RPMI7951 (cell line): ENCODE measurements at places on chromosomes 11 and 22. TPM values are rescaled to one million over a fixed set of nuclear protein-coding genes. Genes with fewer than 3 reads are reported as not detected.
A peak's percentile ranks its signal among the peaks of the same experiment; 100 is the strongest.

GRCh38 chr11:128874427-128874826 is 7.3 kb upstream of the KCNJ1 start:
- peak; percentile 47 for DNase-seq

GRCh38 chr22:25643232-25644000 is 78.9 kb downstream of the GRK3 start:
- DNase-seq = no peak

DNA sequence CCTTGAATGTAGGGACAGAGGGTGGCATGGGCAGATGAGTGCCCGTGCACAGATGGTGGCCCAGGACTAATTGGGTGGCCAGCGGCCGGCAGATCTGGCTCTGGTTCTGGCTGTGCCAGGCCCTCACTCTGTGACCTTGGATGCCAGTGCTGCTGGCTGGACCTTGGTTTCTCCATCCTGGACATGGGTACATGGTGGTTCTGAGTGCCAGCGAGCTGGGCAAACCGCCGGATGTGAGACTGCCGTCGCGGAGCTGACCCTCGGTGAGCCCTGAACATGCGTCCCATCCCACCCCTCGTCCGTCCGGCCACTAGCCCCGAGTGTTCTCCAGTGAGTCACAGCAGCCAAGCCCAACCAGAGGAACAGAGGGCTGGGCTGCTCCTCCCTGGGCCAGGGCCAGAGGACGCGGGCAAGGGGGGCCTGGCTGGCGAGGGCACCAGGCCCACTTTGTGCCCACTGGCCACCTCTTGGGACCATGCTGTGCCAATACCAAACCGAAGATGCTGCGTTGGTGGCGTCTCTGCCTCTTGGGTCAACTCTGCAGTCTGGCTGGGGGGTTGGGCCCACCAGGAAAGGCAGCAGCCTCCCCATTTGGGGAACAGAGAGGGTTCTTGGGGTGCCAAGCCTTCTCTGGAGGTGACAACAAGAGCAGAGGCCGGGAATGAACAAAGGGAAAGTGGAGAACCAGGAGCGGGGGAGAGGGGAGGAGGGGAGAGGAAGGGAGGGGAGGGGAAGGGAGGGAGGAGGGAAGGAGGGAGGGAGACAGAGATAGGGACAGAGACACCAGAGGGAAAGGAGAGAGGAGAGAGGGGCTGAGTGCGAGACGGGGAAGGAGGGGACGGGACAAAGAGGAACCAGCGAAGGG is 10.7 kb downstream of the LSP1 start:
- DNase-seq = peak; percentile 92

- peak; percentile 96 for DNase-seq
Measured at GRCh38 chr11:61814958-61815789, 1.6 kb downstream of the FADS1 start.

The TRIM49C gene
- not detected in 2 replicates for total RNA-seq

The PANX3 gene
- total RNA-seq = not detected in 2 replicates

The BUD13 gene
- 19.5 and 23.2 TPM in 2 replicates for total RNA-seq

The CDC42EP2 gene
- 7.0 and 7.1 TPM in 2 replicates for total RNA-seq

DNA sequence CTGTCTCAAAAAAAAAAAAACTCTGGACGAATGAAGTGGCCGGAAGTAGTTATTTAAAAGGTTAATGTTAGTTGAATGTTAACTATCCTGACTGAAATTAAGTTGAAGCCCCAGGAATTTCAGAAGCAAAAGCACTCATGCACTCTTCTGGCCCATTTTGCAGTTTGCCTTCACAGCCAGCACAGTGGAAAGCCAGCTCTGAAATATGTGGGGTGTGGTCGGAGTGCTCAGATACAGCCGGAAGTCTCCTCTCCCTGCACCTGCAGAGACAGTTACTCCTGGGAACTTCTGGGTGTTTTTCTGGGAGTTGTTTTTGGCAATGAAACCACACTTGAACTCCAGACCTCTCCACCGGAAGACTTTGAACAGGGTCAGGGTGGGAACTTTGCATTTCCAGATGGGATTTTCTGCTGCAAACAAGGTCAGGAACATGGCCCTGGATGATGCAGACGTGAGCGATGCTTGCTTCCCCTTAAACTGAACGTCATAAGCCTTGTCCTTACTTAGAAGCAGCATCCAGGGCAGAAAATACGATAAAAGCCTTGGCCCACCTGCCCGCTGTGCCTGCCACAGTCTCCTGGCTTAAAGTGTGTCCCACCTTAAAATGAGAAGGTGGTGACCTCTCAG is 21.5 kb upstream of the CABP2 start:
- no peak for DNase-seq

The PC gene
- total RNA-seq = 29.1 and 54.4 TPM in 2 replicates

- DNase-seq = no peak
Measured at GRCh38 chr11:63999349-64000025, 13.2 kb downstream of the OTUB1 start.

- no peak for DNase-seq
Measured at GRCh38 chr22:44741929-44742328, 10.4 kb upstream of the ARHGAP8 start.

The OR10S1 gene
- not detected in 2 replicates for total RNA-seq

The CD3E gene
- total RNA-seq = not detected in 2 replicates

- peak; percentile 87 for DNase-seq
Measured at GRCh38 chr11:12803086-12803826, 129.0 kb downstream of the TEAD1 start.

DNA sequence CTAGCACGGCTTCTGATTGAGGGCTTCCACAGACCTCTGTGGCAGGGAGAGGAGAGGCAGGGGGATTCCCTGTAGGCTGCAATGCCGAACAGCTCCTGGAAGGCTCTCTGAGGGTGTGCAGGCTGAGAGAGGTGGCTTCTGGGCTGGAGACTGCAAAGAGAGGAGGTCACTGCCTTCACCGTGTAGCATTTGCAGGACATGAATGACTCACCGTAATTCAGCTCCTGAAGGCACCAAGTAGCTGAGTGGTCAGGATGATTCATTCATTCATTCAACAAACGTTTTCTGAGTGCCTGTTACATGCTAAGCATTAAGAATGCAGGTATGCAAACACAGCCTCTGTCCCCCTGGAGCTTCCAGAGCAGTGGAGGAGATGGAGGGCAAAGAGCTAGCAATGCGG is 18.0 kb upstream of the EIF3D start:
- peak; percentile 83 for DNase-seq

GRCh38 chr11:60343094-60343704 is 16.1 kb downstream of the MS4A6E start:
- DNase-seq = peak; percentile 13

- no peak for DNase-seq
Measured at GRCh38 chr11:117704395-117705100, 92.5 kb downstream of the DSCAML1 start.

DNA sequence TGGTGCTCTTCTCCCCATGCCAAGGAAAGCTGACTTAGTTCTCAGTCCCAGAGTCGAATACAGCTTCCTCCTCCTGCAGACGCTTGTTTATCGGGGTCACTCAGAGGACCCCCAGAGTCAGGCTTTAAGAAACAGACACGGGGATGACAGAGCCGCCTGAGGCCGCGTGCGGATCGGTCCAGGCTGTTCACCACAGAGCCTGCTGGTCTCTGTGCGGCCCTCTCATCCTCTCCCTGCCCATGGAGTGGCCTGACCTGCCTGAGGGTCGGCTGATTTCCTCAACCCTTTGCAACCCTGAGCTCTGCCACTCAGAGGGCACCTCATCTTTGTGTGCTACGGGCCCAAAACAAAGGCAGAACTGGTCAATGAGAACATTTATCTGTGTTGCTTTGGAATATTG is 2.1 kb downstream of the GAL start:
- DNase-seq = no peak

- no peak for DNase-seq
Measured at GRCh38 chr11:27386181-27386845, 23.3 kb upstream of the CCDC34 start.

GRCh38 chr11:12556155-12556554 is 118.1 kb upstream of the TEAD1 start:
- peak; percentile 64 for DNase-seq

The GLYATL1B gene
- total RNA-seq = not detected in 2 replicates

DNA sequence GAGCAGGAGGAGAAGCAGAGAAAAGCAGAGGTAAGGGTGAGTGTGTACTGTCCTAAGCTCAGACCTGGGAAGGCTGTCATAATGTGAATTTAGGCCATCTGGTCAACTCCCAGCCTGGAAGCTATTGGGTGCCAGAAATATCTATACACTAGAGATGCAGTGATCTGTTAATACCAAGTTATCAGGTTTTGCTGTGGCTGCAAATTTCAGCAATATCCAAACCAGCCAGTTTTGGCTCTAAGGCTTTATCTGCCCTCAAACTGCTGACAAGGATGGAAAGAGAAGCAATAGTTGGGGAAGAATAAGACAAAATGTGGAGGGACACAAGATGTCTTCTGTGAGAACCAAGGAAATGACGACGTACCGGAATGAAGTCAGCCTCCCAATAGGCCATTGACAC is 62.9 kb downstream of the CYB5R2 start:
- DNase-seq = no peak

DNA sequence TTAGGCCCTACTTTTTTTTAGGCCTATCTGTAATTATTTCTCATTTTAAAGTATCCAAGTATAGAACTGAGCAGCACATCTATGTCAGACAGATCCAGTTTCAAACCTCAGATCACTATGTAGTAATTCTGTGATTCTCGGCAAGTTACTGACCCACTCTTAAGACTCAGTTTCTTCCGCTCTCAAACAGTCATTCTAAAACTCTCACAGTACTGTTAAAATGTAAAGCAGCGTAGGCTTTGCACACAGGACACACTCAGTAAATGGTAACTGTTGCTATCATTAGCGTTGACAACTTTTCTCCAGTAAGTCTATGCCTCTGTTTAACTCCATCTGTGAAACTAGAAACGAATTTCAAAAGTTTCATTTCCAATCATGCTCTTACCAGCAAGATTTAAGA is 277.1 kb downstream of the TTC28 start:
- no peak for DNase-seq
